Colonic mucosa (tissue), 4 donors: ENCODE measurements at places on chromosomes 4 and X.

GRCh38 chr4:47383829-47384427 is 79.6 kb downstream of the COMMD8 start:
- H3K4me1 ChIP-seq, result no peaks in the 10 kb centered on the region
- no peaks in the 10 kb centered on the region for H3K36me3 ChIP-seq
- H3K27me3 ChIP-seq, result no peaks in the 10 kb centered on the region
- no peak for DNase-seq
- H3K27ac ChIP-seq, result no peak overlapping the region
- H3K4me3 ChIP-seq, result no peak overlapping the region

- peak; percentile 44 for DNase-seq
- no peaks in the 10 kb centered on the region for H3K36me3 ChIP-seq
- no peaks in the 10 kb centered on the region for H3K4me1 ChIP-seq
- no peak within 1 kb of the TSS for H3K4me3 ChIP-seq
- H3K27ac ChIP-seq, result no peak within 1 kb of the TSS
Observed at GRCh38 chrX:66638591-66639500, at the start of gene EDA2R. TSS of gene EDA2R (minus strand) at chrX:66639078. CDS start at chrX:66616020, 23,058 bp downstream.

DNA sequence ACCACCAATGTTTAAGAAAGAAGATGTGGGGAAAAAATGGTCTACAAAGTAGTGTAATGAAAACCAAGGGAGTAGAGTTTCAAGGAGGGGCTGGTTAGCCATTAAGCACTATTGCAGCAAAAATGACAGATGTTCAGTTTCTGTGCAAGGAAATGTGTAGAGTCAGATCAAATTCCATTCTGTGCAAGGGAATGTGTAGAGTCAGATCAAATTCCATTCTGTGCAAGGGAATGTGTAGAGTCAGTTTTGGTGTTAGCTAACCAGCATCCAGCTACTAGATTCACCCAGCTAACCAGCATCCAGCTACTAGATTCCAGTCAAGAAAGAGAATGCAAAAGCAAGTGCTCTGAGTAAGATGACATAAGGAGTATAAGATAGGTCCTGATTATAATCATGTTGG is 208.8 kb downstream of the COX18 start:
- DNase-seq, result no peak
- no peak overlapping the region for H3K4me3 ChIP-seq
- no peaks in the 10 kb centered on the region for H3K27me3 ChIP-seq
- H3K36me3 ChIP-seq, result no peaks in the 10 kb centered on the region
- no peaks in the 10 kb centered on the region for H3K4me1 ChIP-seq
- H3K27ac ChIP-seq, result no peak overlapping the region

- no peak for DNase-seq
- H3K4me3 ChIP-seq, result no peak overlapping the region
- no peaks in the 10 kb centered on the region for H3K27me3 ChIP-seq
- H3K27ac ChIP-seq, result no peak overlapping the region
- no peaks in the 10 kb centered on the region for H3K36me3 ChIP-seq
Observed at GRCh38 chr4:170106900-170107299, 17.1 kb upstream of the AADAT start.

GRCh38 chr4:25207997-25208396 is 25.8 kb upstream of the PI4K2B start:
- no peak for DNase-seq
- H3K4me1 ChIP-seq, result no peaks in the 10 kb centered on the region
- no peaks in the 10 kb centered on the region for H3K36me3 ChIP-seq
- no peak overlapping the region for H3K4me3 ChIP-seq

GRCh38 chr4:17511051-17511450 is 839 bp downstream of the QDPR start:
- peak overlapping the region; percentile 68 for H3K27ac ChIP-seq
- no peaks in the 10 kb centered on the region for H3K27me3 ChIP-seq
- DNase-seq, result peak; percentile 49
- peaks cover 7% of the 10 kb centered on the region for H3K4me1 ChIP-seq

DNA sequence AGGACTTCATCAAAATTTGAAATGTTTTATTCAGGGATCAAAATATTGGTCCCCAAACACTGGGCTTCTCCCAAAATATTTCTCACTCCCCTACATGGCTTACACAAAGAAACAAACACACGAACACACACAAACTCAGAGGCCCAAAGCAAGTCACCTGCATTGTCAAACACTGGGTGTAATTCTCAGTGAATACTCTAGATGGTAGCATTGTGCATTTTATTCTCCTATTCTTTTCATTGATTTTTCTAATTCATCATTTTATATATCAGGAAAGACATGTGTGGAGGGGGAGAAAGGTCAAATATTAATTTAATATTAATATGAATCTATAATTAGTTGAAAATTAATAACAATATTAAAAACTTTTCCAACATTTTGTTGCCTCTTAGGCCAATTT is 72.3 kb upstream of the TNMD start:
- no peaks in the 10 kb centered on the region for H3K4me1 ChIP-seq
- DNase-seq, result no peak
- H3K4me3 ChIP-seq, result no peak overlapping the region

GRCh38 chrX:48558271-48558670 is 16.0 kb upstream of the RBM3 start:
- H3K27ac ChIP-seq, result no peak overlapping the region
- no peak for DNase-seq
- H3K36me3 ChIP-seq, result no peaks in the 10 kb centered on the region
- H3K4me1 ChIP-seq, result no peaks in the 10 kb centered on the region
- H3K27me3 ChIP-seq, result no peaks in the 10 kb centered on the region

DNA sequence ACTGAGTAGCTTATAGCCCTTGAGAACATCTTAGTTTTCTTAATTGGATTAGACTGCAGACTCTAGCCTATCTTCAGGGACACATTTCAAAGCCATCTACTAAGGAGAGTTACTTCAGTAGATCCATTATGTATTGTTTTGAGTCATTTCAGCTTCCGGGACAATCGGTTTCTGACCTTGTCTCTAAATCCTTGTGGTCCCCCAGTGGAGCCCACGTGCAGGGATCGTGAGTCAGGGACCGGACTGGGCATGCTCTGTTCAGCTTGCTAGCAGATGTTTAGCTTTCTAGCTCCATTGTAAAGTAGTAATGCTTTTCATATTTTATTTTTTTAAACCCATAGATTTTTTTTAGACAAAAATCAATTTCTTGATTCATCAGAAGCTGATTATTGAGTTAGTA is 211.9 kb upstream of the PRPS2 start:
- no peak overlapping the region for H3K4me3 ChIP-seq
- no peaks in the 10 kb centered on the region for H3K27me3 ChIP-seq
- no peak for DNase-seq
- no peaks in the 10 kb centered on the region for H3K4me1 ChIP-seq
- H3K27ac ChIP-seq, result no peak overlapping the region

DNA sequence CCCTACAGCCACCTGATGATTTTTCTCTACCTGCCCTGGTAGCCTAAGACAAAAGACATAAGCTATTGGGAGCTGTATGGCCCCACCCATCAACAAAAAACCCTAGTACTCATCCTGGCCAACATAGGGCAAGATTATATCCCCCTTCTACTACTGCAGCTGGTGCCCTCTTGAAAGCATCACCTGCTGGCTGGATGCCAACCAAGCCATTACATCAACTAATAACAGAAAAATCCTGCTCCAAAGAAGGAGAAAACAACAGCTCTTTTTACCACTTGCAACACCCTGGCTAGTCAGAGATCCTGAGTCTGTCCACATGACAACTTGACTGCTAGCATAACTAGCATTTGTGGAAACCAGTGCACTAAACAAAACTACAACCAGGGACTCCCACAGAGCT is 43.6 kb upstream of the UPRT start:
- no peak overlapping the region for H3K27ac ChIP-seq
- H3K27me3 ChIP-seq, result no peaks in the 10 kb centered on the region
- no peak overlapping the region for H3K4me3 ChIP-seq
- H3K36me3 ChIP-seq, result no peaks in the 10 kb centered on the region
- no peaks in the 10 kb centered on the region for H3K4me1 ChIP-seq

GRCh38 chrX:120090208-120090607 is 12.7 kb upstream of the RHOXF2B start:
- no peaks in the 10 kb centered on the region for H3K27me3 ChIP-seq
- no peak overlapping the region for H3K4me3 ChIP-seq
- no peaks in the 10 kb centered on the region for H3K4me1 ChIP-seq
- no peak for DNase-seq
- H3K27ac ChIP-seq, result no peak overlapping the region

GRCh38 chrX:44173219-44173618 is 170.3 kb downstream of the EFHC2 start:
- H3K4me1 ChIP-seq, result no peaks in the 10 kb centered on the region
- no peaks in the 10 kb centered on the region for H3K27me3 ChIP-seq
- H3K27ac ChIP-seq, result no peak overlapping the region
- no peaks in the 10 kb centered on the region for H3K36me3 ChIP-seq
- H3K4me3 ChIP-seq, result no peak overlapping the region

DNA sequence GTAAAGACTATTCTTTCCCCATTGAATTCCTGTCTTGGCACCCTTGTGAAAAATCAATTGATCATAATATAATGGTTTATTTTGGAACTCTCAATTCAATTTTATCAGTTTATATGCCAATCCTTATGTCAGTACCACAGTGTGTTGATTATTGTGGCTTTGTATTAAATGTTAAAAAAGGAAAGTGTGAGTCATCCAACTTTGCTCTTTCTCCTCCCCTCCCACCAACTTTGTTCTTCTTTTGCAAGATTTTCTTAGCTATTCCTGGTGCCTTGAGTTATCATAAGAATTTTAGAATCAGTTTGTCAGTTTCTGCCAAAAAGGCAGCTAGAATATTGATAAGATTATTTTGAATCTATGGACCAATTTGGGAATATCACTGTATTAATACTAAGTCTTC is 11.2 kb upstream of the RNF175 start:
- no peak for DNase-seq
- H3K4me1 ChIP-seq, result no peaks in the 10 kb centered on the region
- H3K27ac ChIP-seq, result no peak overlapping the region
- no peaks in the 10 kb centered on the region for H3K36me3 ChIP-seq
- no peak overlapping the region for H3K4me3 ChIP-seq
- H3K27me3 ChIP-seq, result no peaks in the 10 kb centered on the region

- no peak for DNase-seq
- no peaks in the 10 kb centered on the region for H3K4me1 ChIP-seq
- no peak overlapping the region for H3K4me3 ChIP-seq
- no peaks in the 10 kb centered on the region for H3K27me3 ChIP-seq
- no peak overlapping the region for H3K27ac ChIP-seq
Observed at GRCh38 chr4:123351713-123352112, 44.9 kb upstream of the SPRY1 start.

DNA sequence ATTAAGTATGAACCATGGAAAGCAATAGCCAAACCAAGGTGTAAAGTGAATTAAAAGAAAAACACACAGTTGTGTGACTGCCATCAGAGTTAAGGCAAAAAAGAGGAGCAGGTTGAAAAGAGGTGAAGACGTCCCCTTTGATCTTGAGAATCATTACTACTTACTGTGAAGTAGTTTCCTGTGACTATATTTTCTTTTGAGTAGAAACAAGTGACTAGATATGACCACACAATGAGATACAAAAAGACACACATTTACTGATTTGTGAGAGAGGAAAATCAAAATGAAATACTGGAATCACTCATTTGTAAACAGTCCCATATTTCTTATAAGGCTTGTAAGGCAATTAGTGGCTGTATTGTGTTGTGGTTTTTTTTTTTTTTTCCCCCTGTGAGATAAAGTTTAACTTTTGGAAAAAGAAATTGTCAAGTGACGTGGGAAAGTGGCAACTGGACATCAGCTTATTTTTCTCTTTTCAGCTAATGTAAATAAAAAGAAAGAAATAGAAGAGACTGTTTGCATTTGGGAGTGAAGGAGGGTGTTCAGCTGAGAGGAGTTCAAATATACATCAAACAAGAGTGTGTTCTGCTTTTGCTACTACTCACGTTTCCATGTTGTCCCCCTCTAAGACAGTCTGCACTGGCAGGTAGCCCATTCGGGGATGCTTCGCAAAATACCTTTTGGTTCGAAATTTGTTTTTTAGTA is 106.4 kb upstream of the FTHL17 start:
- no peaks in the 10 kb centered on the region for H3K27me3 ChIP-seq
- H3K4me1 ChIP-seq, result no peaks in the 10 kb centered on the region
- no peak overlapping the region for H3K4me3 ChIP-seq

- no peaks in the 10 kb centered on the region for H3K36me3 ChIP-seq
- no peaks in the 10 kb centered on the region for H3K4me1 ChIP-seq
- no peaks in the 10 kb centered on the region for H3K27me3 ChIP-seq
- H3K4me3 ChIP-seq, result no peak overlapping the region
- H3K27ac ChIP-seq, result no peak overlapping the region
- DNase-seq, result no peak
Observed at GRCh38 chrX:37746951-37747350, 32.9 kb upstream of the CYBB start.

- no peaks in the 10 kb centered on the region for H3K4me1 ChIP-seq
- H3K4me3 ChIP-seq, result no peak overlapping the region
- no peak overlapping the region for H3K27ac ChIP-seq
- DNase-seq, result no peak
Observed at GRCh38 chrX:109902665-109903064, 100.2 kb upstream of the TMEM164 start.

DNA sequence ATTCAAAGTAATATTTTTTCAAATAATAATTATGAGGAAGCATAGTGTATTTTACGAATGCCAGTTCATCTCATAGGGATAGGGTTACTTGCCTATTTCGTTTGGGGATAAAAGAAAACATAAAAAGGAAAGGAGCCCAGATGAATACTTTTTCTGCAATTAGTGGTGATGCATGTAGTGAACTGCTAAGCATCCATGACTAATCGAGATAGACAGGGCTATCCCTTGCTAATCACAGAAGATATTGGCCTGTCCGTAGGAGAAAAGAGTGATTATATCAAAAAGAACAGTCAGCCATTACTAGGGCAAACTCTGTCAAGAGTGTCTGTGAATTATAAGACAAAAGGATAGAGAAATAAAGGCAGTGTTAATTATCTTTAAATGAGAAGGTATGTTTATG is 746.1 kb downstream of the C4orf33 start:
- no peaks in the 10 kb centered on the region for H3K36me3 ChIP-seq
- H3K4me3 ChIP-seq, result no peak overlapping the region
- H3K27ac ChIP-seq, result no peak overlapping the region
- DNase-seq, result no peak
- H3K27me3 ChIP-seq, result no peaks in the 10 kb centered on the region

- H3K27me3 ChIP-seq, result no peaks in the 10 kb centered on the region
- no peaks in the 10 kb centered on the region for H3K36me3 ChIP-seq
- H3K4me3 ChIP-seq, result no peak overlapping the region
- H3K4me1 ChIP-seq, result no peaks in the 10 kb centered on the region
- H3K27ac ChIP-seq, result no peak overlapping the region
Observed at GRCh38 chrX:85516131-85516530, 136.7 kb upstream of the POF1B start.

DNA sequence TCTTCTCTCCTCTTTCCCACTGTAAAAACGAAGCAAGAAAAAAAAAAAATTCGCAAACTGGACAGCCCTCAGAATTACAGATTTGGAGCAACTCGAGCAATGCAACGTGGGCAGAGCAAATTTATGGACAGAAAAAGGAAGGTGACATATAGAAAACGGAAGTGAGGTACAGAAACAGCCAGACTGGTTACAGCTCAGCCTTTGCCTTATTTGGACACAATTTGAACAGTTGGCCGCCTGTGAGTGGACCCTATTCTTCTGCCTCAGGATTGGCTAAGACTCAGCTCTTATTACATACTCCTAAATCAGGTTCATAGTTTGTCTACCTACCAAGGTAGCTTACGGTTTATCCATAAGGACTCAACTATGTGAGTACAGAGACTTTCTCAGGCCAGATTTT is 98.8 kb downstream of the SOWAHB start:
- H3K4me3 ChIP-seq, result no peak overlapping the region
- no peak overlapping the region for H3K27ac ChIP-seq
- H3K27me3 ChIP-seq, result no peaks in the 10 kb centered on the region
